ENCODE measurements at places on chromosomes 3 and 15. TPM values are rescaled to one million over a fixed set of nuclear protein-coding genes. Genes with fewer than 3 reads are reported as not detected.

GRCh38 chr15:67174864-67175573 lies 79.4 kb downstream of the AAGAB start:
- H3K4me1 ChIP-seq, result peaks cover 12% of the 10 kb centered on the region
- H3K36me3 ChIP-seq, result no peaks in the 10 kb centered on the region
- no peak for DNase-seq
- peak overlapping the region; percentile 36 for H3K27ac ChIP-seq
- H3K27me3 ChIP-seq, result no peaks in the 10 kb centered on the region

- no peaks in the 10 kb centered on the region for H3K4me1 ChIP-seq
- peak overlapping the region; percentile 58 for H3K27ac ChIP-seq
- H3K27me3 ChIP-seq, result no peaks in the 10 kb centered on the region
These were observed 106.0 kb downstream of the HMG20A start for GRCh38 chr15:77526595-77527163.

- H3K36me3 ChIP-seq, result no peaks in the 10 kb centered on the region
- DNase-seq, result no peak
- H3K27me3 ChIP-seq, result no peaks in the 10 kb centered on the region
- peaks cover 32% of the 10 kb centered on the region for H3K4me1 ChIP-seq
- peak overlapping the region; percentile 88 for H3K27ac ChIP-seq
These were observed 1.5 kb downstream of the RBM15B start for GRCh38 chr3:51392355-51393133.

DNA sequence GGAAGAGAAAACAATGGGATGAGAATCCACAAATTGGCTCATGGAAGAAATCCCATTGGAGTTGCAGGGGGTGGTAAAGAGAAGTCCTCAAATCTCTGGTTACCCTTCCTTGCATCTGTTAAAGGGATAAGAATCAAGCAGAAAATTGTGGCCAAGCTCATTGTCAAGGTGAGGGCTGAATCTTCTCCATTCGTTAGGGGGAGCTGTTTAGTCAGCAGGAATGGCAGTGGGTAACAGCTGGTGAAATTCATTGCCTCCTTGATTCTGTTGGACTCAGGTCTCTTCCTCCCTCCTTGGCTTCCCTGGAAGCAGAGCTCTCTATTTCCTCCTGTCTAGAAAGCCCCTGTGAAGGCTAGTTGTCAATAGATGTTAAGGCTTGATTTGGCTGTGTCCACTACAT lies 343.1 kb upstream of the SEMA6D start:
- no peaks in the 10 kb centered on the region for H3K36me3 ChIP-seq
- no peak overlapping the region for H3K4me3 ChIP-seq
- H3K27me3 ChIP-seq, result no peaks in the 10 kb centered on the region
- H3K27ac ChIP-seq, result no peak overlapping the region

- DNase-seq, result no peak
- H3K4me3 ChIP-seq, result no peak overlapping the region
- no peaks in the 10 kb centered on the region for H3K27me3 ChIP-seq
- H3K4me1 ChIP-seq, result no peaks in the 10 kb centered on the region
- H3K27ac ChIP-seq, result no peak overlapping the region
- no peaks in the 10 kb centered on the region for H3K36me3 ChIP-seq
These were observed 114.8 kb upstream of the ATP2B2 start for GRCh38 chr3:10619989-10620832.

GRCh38 chr15:94395640-94396039 lies 164.3 kb downstream of the MCTP2 start:
- H3K4me1 ChIP-seq, result no peaks in the 10 kb centered on the region
- no peak for DNase-seq
- H3K27ac ChIP-seq, result no peak overlapping the region
- H3K36me3 ChIP-seq, result no peaks in the 10 kb centered on the region

- H3K36me3 ChIP-seq, result no peaks in the 10 kb centered on the region
- DNase-seq, result no peak
- no peak overlapping the region for H3K27ac ChIP-seq
- no peaks in the 10 kb centered on the region for H3K27me3 ChIP-seq
These were observed 14.8 kb downstream of the ARNT2 start for GRCh38 chr15:80418892-80419537.

DNA sequence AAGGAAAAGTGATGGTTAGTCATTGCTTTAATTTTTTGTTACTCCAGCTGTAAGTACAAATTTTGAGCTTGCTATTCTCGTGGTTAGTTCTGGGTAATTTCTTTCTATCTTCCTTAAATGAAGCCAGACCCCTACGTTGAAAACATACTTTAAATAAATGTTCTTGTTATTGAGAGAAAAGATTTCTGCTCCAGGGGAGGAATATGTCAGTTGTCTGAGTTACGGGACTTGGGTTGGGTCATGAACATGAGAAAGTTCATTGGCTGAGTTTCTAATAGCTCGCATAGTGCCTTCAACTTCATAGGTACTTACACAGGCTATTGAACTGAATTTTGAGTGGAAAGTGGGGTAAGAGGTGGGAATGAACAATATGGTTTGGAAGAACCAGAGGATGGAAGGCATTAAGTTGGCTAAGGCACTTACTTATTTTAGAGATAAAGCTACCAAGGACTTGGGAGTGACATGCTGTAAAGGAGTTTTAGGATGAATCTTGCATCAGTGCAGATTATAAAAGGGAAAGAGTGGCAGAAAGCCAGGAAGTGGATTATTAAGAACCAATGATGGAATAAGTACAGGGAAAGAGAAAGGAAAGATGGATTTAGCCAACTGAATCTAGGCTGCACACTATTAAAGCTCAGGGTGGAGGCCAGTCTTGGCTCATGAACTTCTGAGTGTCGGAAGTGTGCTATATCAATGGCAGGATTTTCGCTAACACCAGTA lies 1.4 kb downstream of the RPSA start:
- H3K27me3 ChIP-seq, result no peaks in the 10 kb centered on the region
- DNase-seq, result no peak
- H3K36me3 ChIP-seq, result no peaks in the 10 kb centered on the region
- H3K4me3 ChIP-seq, result peak overlapping the region; percentile 95

GRCh38 chr3:172154768-172155664 lies 115.6 kb downstream of the FNDC3B start:
- H3K4me3 ChIP-seq, result no peak overlapping the region
- DNase-seq, result no peak
- H3K36me3 ChIP-seq, result no peaks in the 10 kb centered on the region
- H3K4me1 ChIP-seq, result peaks cover 13% of the 10 kb centered on the region

DNA sequence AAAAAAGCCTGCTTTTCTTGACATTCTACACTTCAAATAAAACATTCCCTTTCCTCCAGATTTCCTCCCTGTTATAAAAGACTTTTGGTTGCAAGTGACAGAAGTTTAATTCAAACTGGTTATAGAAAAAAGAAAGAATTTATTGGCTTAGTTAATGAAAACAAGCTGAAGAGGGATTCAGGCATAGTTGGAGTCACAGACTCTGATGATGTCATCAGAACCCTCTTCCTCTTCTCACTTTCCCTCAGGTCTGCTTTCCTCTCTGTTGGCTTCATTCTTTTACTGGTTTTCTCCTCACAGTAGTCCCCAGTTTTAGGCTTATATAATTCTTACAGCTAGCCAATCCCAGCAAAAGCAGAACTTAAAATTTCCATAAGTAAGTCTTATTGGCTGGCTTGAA lies 32.0 kb upstream of the MBNL1 start:
- DNase-seq, result no peak
- H3K27ac ChIP-seq, result no peak overlapping the region
- H3K36me3 ChIP-seq, result no peaks in the 10 kb centered on the region
- no peaks in the 10 kb centered on the region for H3K27me3 ChIP-seq
- no peaks in the 10 kb centered on the region for H3K4me1 ChIP-seq

DNA sequence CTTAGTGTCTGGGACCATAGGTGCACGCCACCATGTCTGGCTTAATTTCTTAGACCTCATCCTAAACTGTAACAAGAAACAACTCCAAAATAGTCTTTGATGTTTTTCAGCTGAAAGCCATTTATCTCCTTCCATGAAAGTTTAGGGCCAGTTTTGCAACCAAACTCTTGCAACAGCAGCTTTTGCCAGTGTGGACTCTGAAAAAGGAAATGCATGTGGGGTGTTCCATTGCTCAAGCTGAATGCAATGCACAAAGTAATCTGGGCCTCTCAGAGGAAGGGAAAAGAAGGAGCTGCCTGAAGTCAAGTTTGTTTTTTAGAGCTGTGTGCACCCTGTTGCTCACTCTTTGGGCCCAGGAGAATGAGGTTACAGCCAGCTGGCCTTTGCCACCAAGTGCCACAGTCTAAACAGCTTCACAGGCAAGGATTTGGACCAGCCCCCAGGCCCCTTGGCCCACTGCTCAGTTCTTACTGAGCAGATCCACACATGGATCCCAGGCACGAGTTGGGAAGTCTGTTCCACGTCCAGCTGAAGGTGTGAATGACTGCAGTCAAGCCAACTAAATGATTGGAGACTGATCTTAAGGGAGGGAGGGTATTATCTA lies 212.3 kb upstream of the LRRFIP2 start:
- H3K4me1 ChIP-seq, result no peaks in the 10 kb centered on the region
- DNase-seq, result no peak
- H3K36me3 ChIP-seq, result no peaks in the 10 kb centered on the region
- H3K27ac ChIP-seq, result no peak overlapping the region
- H3K27me3 ChIP-seq, result no peaks in the 10 kb centered on the region
- no peak overlapping the region for H3K4me3 ChIP-seq

- H3K27ac ChIP-seq, result no peak overlapping the region
- H3K27me3 ChIP-seq, result no peaks in the 10 kb centered on the region
- DNase-seq, result no peak
These were observed 30.5 kb upstream of the NOX5 start for GRCh38 chr15:68983961-68984481.

DNA sequence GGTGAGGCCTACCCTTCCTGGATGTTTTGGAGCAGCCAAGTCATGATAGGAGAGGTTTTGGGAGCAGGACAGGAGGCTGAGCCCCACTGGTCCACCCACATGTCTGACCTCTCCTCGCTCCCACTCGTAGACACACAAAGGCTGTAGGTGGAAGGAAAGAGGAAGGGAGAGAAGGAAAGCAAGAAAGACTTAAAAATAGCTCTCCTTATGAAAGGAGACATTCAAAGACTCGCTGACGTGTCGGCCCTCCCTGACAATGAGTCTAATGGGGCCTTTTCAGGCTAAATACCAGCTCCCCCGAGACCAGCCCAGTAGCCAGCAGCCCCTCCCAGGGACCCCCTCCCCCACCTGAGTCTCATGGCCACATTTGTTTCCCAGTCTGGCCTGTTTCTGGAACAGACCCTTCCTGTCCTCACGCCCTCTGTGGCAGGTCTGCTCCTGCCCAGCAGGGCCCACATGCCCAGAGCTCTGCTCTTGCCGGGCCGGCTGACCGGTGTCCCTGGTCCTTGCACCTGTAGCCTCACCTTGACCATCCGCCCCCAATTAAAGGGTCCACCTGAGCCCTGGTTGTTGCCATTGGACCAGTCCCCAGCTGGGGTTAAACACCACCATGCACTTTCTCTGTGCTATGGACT lies 49.3 kb downstream of the FGD5 start:
- no peaks in the 10 kb centered on the region for H3K36me3 ChIP-seq
- H3K27me3 ChIP-seq, result no peaks in the 10 kb centered on the region
- H3K4me3 ChIP-seq, result no peak overlapping the region
- H3K4me1 ChIP-seq, result no peaks in the 10 kb centered on the region
- no peak overlapping the region for H3K27ac ChIP-seq

DNA sequence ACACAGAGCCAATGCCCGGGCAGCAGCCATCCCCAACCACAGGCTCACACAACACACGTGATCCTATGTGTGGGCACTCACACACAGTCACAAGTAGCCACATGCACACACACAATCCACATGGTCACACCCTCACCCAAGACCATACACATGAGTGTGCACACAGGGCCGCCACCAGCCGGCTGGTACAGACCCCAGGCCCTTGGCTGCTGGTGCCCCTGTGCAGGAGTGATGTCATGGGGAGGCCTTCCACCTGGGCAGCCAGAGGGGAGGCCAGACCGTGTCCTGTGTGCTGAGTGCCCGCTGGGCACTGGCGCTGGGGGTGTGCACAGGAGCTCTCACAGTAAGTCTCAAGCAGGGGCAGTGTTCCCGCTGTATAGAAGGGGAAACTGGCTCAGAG lies 36.9 kb downstream of the DNAJB8 start:
- H3K36me3 ChIP-seq, result no peaks in the 10 kb centered on the region
- H3K27me3 ChIP-seq, result no peaks in the 10 kb centered on the region
- no peak overlapping the region for H3K4me3 ChIP-seq
- no peak overlapping the region for H3K27ac ChIP-seq
- H3K4me1 ChIP-seq, result no peaks in the 10 kb centered on the region
- DNase-seq, result no peak

DNA sequence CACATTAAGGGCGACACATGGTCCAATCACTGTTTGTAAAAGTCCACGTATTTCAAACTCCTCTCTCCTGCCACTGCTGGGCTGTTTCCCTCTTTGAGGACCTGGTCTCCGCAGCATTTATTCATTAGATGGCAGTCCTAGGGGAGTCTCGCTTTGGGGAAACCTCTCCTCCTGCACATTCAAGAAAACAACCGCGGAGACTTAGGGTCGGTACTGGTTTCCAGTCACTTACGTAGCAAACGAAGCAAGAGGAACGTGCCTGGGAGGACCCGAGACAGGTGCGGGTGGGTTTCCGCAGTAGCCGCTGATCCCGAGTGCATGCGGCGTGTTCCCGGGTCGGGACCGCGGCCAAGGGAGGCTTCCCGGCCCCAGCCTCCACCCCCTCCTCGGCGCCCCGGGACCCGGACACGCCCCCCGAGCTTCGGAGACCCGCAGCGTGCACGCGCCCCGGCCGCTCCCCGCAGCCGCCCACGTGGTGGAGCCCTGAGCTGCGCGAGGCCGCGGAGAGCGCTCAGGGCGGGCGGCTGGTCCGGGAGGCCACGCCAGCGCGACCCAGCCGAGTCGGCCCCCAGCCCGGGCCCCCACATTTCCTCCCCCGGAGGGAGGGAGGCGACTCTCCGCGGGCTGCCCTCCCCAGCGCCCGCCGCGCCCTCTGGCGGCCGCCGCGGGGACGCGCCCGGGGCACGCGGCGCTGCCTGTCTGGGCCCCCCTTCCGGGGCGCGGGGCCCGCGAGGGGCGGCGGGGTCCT lies 1.1 kb upstream of the IGF1R start:
- H3K4me1 ChIP-seq, result no peaks in the 10 kb centered on the region
- H3K36me3 ChIP-seq, result no peaks in the 10 kb centered on the region
- H3K27ac ChIP-seq, result peak overlapping the region; percentile 96
- no peaks in the 10 kb centered on the region for H3K27me3 ChIP-seq

- DNase-seq, result no peak
- H3K4me3 ChIP-seq, result no peak overlapping the region
- no peaks in the 10 kb centered on the region for H3K36me3 ChIP-seq
- H3K4me1 ChIP-seq, result no peaks in the 10 kb centered on the region
These were observed 274.4 kb upstream of the LYSMD4 start for GRCh38 chr15:100007609-100008008.

GRCh38 chr3:46574881-46575576 lies 8.9 kb upstream of the LRRC2 start:
- H3K4me3 ChIP-seq, result no peak overlapping the region
- no peak for DNase-seq
- no peaks in the 10 kb centered on the region for H3K27me3 ChIP-seq
- H3K36me3 ChIP-seq, result no peaks in the 10 kb centered on the region
- H3K4me1 ChIP-seq, result no peaks in the 10 kb centered on the region

DNA sequence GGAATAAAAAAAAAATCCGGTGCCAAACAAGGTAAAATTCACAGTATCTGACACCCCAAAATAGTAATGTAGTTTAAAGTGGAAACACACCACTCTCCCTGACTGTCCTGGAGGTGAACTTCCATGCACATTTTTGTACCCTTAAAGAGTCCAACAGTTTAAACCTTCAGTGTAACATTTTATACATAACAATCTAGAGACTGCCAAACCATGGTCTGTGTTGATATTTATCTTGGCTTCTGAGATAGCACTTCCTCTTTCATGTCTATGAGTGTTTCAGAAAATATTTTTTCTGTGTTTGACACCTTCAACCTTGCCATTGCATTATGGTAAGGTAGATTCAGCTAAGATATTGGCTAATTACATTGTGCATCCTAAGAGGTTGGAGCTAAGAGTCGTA lies 13.9 kb downstream of the TMEM45A start:
- no peaks in the 10 kb centered on the region for H3K27me3 ChIP-seq
- no peaks in the 10 kb centered on the region for H3K4me1 ChIP-seq

Gene CCR8
- not detected for total RNA-seq

Gene PEX5L
- 3.3 TPM for total RNA-seq

Gene PLSCR4
- 70.5 TPM for total RNA-seq

Gene TP63
- total RNA-seq, result 47.7 TPM

Gene DPPA4
- total RNA-seq, result not detected

Gene PLA2G4E
- not detected for total RNA-seq

Gene PEX11A
- 42.3 TPM for total RNA-seq
